ENCODE measurements at places on chromosomes 7 and 10. TPM values are rescaled to one million over a fixed set of nuclear protein-coding genes. Genes with fewer than 3 reads are reported as not detected.

The TAS2R40 gene
- 0.72 TPM for total RNA-seq

DNA sequence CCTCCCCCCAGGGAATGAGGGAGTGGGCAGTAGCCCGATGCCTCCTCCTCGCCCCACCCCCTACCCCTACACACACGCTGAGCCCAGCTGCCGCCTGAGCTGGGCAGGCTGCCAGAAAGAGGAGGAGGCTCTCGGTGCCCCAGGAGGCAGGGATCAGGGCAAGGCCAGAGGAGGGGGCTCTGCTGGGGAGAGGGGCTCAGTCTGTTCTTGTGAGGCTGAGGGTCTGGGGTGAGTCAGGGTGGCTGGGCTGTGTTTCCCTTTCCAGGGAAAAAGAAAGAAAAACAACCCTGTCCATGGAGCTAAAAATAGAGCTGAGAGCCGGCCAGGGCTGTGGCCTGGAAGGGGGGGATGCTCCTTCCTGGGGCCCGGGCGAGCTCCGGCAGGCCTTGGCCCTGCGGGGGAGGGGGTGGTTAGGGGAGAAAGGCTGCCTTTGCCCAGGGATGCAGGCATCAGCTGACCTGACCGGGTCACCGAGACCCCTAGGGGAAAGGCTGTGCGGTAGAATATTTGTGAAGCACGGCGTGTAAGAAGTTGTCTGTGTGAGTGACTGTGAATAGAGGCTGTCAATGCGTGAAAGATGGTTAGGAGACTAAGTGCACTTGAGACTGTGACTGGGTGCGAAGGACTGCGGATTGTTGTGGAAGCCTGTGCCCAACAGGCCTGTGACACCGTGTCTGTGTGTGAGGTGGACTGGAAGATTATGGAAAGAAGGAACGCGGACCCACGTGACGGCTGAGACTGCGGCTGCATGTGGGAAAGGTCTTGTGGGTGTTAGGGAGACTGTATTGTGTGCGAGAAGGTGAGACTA is 1.2 kb upstream of the LZTS2 start:
- DNase-seq = peak; percentile 95

- no peak for DNase-seq
Measured at GRCh38 chr7:6250364-6250833, 22.0 kb downstream of the CYTH3 start.

The SPRN gene
- 0.96 TPM for total RNA-seq

GRCh38 chr10:90381468-90381867 is 476.4 kb downstream of the HTR7 start:
- no peak for DNase-seq

GRCh38 chr10:81873231-81873931 is 1.6 kb upstream of the NRG3 start:
- no peak for DNase-seq

DNA sequence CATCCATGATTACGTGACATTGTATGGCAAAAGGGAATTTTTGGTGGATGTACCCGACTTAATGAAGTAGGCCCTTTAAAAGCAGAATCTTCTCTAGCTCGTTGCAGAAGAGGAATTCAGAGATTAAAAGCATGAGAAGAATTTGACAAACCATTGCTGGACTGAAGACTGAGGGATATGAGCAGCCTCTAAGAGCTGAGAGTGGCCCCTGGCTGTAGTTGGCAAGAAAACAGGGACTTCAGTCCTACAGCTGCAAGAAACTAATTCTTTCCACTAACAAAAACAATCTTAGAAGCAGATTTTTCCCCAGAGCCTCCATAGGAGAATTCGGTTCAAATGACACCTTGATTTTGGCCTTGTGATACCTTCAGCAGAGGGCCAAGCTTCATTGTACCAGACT is 34.1 kb downstream of the MACC1 start:
- DNase-seq = no peak

GRCh38 chr10:61735882-61736281 is 73.2 kb downstream of the CABCOCO1 start:
- DNase-seq = no peak

The AGR2 gene
- total RNA-seq = 18.3 TPM

DNA sequence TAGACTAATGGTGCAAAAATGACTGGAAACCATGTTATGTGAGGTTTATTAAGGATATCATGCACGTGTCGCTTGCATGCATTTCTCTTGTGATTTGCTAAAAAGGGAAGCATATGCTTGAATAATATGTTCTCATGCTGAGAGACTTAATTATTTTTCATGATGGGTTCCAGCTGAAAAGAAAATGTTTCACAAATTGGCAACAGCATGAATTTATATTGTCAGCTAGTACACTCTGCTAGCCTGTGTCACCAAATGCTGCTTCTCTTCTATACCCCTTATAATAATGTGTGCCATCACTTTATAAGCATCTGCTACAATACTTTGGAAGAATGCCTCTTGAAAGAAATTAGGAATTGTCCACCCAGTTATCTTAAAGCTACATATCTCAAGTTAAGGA is 63.0 kb downstream of the GNAI1 start:
- DNase-seq = no peak

Data from umbilical cord (tissue), 2 donors.